KG1 (cell line): ENCODE measurements at places on chromosomes 1 and 21.

- DNase-seq, result no peak
These were observed 5.8 kb upstream of the FAM167B start for GRCh38 chr1:32241001-32241763.

- peak; percentile 71 for DNase-seq
These were observed 504.2 kb downstream of the SMYD3 start for GRCh38 chr1:246002725-246003441.

- DNase-seq, result peak; percentile 18
These were observed 244.2 kb upstream of the HOOK1 start for GRCh38 chr1:59570524-59570923.

DNA sequence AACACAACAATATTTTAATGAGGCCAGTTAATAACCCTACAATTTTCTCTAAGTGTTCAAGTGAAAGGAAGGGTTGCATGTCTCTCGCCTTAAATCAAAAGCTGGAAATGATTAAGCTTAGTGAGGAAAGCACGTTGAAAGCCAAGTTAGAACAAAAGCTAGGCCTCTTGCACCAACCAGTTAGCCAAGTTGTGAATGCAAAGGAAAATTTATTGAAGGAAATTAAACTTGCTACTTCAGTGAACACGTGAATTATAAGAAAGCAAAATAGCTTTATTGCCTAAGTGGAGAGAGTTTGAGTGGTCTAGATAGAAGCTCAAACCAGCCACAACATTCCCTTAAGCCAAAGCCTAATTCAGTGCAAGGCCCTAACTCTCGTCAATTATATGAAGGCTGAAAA lies 135.6 kb downstream of the DUSP10 start:
- no peak for DNase-seq

DNA sequence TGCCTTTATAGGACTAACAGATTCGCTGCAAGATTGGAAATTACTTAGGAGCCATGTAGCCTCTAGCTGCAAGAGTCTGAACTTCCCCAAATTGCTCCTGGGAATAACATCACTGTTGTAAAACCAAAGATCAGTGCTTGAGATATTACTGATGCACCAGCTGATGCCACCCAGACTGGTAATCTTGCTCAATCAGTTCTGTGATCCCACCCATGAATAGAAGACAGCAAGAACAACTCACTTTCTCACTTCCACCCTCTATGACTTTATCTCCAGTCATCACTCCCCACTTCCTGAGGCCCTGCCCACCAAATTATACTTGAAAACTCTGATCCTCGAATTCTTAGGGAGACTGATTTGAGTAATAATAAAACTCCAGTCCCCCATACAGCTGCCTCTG lies 1011.1 kb downstream of the PLA2G4A start:
- no peak for DNase-seq

DNA sequence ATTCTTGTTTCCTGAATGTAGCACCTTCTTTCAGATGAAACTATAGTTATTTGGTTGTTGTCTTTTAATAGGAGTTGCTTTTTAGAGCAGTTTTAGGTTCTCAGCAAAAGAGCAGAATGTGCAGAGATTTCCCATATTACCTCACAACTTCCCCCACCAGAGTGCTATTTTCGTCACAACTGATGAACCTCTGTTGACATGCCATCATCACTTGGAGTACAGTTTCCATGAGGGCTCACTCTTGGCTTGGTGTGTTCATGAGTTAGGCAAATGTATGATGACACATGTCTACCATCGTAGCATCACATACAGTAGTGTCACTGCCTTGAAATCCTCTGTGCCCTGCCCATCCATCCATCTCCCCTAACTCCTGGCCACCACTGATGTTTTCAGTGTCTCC lies 3.7 kb downstream of the IBA57 start:
- DNase-seq, result no peak

DNA sequence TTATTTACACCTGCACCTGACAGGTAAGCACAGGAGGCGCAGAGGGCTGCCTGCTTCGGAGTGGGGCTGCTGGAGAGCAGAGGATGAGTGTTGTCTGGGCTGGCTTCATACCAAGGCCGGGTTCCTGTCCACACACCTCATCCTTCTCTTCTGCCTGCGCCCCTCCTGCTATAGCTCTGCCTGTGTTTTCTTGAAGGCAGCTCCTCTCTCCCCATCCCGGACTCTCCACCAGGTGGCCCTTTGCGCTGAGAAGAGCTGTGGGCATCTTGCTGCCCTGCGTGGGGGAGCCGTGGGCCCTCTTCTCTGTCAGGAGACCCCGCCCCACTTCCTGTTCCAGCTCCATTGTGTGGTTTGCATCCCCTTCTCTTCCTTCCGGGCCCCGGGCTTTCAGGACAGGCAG lies 35.0 kb downstream of the ARHGEF10L start:
- no peak for DNase-seq

- no peak for DNase-seq
These were observed 37.1 kb downstream of the SNX7 start for GRCh38 chr1:98698625-98699024.

GRCh38 chr1:185376840-185377635 lies 60.0 kb upstream of the IVNS1ABP start:
- DNase-seq, result no peak

DNA sequence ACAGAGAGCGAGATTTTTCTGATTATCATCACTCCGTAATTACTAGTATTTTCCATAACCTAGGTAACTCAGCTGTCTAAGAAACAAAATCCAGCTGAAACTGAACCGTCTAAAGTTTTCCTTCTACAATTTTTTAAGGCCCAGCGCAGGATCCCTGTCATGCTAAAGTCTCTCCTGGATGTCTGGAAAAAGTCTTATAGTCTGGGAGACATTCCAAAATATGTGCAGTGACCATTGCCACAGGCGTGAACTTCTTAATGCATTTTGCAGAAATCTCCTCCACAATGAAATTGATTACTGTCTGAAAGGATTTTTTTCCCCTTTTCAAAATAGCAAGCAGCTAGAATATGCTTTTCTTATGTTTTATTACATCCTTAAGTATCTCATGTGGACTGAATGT lies 209.3 kb upstream of the C1orf105 start:
- no peak for DNase-seq

- no peak for DNase-seq
These were observed 26.0 kb downstream of the GNG12 start for GRCh38 chr1:67807282-67807681.

DNA sequence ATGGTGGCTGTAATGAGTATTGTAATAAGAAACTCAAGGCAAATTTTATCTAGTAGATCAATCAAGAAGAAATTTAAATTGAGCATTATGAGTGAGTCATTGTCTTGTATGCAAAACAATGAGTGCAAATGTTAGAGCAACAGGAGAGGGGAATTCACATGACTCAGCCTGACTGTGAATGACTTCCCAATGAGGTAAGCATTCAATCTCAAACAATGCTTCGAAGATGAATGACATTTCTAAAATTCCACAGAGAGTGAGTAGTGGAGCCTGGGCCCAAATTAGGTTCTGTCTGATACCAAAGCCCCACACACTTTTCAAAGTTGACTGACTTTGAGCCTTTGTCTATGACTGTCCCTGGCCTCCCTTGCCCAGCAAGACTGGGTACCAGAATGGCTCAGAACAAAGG lies 738.0 kb downstream of the PTPRU start:
- DNase-seq, result no peak

GRCh38 chr1:37658486-37658885 lies 23.8 kb upstream of the RSPO1 start:
- no peak for DNase-seq

- DNase-seq, result no peak
These were observed 633.2 kb upstream of the NEGR1 start for GRCh38 chr1:72915581-72915980.

GRCh38 chr1:243623841-243624240 lies 226.2 kb downstream of the AKT3 start:
- no peak for DNase-seq

- no peak for DNase-seq
These were observed 322.3 kb downstream of the CHRM3 start for GRCh38 chr1:239708622-239709021.

DNA sequence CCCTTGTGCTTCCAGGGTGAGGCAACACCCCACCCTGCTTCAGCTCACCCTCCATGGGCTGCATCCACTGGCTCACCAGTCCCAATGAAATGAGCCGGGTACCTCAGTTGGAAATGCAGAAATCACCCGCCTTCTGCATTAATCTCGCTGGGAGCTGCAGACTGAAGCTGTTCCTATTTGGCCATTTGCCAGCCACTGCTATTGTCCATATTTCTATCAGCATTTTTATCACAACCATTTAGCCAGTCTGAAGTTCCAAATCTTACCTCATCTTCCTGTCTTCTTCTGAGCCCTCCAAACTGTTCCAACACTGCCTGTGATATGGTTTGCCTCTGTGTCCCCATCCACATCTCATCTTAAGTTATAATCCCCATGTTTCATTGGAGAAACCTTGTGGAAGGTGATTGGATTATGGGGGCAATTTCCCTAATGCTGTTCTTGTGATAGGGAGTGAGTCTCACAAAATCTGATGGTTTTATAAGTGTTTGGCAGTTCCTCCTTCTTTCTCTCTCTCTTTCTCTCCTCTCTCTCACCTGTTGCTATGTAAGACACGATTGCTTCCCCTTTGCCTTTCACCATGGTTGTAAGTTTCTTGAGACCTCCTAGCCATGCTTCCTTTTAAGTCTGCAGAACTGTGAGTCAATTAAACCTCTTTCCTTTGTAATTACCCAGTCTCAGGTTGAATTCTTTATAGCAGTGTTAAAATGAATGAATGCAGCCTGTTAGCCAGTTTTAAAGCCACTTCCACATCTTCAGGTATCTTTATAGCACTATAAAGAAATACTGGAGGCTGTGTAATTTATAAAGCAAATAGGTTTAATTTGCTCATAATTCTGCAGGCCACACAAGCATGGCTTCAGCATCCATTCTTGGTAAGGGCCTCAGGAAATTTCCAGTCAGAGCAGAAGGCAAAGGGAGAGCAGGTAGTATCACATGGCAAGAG lies 203.5 kb downstream of the FCRL5 start:
- DNase-seq, result no peak

DNA sequence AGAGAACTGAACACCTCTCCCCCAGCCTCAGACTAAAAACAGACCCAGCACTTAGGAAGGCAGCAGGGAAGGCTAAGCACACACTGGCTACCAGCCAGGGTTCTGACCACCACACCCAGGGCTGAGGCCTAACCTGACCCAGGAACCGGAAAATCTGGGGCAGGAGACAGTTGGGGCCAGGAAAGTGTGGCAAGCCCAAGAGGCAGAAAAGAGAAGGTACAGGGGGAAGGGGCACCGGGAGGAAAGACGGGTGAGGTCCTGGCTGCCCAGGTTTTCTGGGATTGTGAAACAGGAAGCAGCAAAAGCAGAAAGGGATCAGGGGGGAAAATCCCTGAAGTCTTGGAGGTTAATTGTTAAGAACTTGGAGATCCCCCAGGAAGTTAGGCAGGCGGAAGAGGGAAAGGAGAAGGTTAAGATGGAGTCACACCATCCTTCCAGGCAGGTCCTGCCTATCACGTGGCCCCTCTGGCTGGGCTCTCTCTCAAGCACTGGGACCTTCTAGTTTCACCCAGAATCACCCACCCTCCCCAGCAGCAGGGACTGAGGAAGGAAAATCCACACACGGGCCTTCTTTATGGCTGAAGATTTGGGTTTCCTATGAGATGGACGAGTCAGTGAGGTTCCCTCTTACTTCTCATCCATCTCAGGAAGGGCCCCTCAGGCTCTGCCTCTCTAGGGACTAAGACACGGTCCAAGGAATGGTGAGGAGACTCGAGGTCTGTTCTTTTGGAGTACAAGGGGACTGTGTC lies 2.6 kb downstream of the HDGF start:
- peak; percentile 32 for DNase-seq

GRCh38 chr1:169793730-169794129 lies 977 bp downstream of the METTL18 start:
- DNase-seq, result no peak

DNA sequence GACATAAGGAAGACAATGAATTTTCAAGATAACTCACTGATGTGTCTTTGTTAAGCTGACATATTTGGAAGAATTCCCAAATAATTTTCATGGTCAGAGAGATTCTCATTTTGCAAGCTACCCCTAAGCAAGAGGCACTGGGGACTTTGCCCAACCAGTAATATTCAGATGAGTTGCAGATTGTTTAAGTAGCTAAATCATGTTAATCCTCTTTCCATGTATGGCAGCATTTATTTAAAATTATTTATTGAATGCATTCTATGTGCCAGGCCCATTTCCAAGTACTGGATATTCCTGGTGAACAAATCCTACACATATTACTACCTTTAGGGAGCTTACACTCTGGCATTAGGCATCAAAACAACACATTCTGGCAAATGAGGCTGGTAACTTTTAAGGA lies 56.5 kb upstream of the BACH1 start:
- DNase-seq, result no peak

DNA sequence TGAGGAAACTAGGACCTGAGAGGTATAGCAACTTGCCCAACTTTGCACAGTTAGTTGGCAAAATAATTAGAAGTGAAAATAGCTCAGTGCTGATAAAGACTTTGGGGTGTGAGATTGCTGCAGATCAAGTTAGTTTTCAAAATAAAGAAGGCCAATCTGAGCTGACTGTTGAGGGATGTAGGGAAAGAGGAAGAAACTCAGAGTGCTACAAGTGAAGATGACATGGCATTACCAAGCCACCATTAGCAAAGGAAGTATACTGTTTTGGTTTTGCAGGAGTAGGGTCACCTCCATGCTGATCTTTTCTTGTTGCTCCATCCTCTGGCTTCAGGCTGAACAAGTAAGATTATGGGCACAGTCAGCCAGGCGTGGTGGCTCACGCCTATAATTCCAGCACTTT lies 78.7 kb upstream of the ADAM30 start:
- DNase-seq, result no peak

DNA sequence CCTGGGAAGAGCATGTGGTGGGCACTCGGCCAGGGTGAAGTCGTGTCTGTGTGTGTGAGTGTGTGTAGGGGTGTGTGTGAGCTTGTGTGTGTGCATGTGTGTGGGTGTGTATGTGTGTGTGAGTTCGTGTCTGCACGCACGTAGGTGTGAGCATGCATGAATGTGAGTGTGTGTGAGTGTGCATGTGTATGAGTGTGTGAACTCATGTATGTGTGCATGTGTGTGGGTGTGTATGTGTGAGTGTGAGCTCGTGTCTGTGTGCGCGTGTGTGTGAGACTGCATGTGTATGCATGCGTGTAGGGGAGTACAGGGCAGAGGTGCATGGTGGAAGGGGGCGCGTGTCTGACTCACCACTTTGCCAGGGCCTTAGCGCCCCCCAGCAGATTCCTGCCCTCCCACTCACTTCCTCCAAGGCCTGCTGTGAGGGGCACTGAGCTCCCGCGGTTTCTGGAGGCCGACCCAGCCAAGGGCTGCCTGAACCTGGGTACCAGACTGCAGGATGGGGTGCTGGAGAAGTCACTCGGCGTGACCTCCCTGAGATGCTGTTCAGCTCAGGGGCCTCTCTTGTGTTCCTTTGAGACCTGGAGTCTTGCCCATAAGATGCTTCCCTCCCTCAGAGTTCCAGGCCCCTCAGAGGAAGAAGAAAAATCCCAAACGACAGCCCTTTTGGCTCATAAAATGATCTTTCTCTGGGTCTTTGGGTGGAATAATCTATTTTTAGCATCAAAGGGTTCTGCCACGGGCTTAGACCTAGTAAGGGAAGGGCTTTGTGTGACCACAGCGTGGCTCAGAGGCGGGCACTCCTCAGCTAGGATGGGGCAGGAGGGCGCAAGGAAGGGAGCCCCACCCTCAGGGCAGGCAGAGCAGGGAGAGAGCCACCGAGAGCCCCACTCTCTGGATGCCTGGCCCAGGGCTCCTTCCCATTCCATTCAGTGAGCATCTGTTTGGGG lies 41.1 kb upstream of the RUNX3 start:
- DNase-seq, result no peak
